ENCODE measurements at places on chromosomes 12 and 14.

- DNase-seq, result no peak
Measured at GRCh38 chr12:122491991-122492390, 8.7 kb downstream of the ZCCHC8 start.

GRCh38 chr14:99725774-99726537, 41.9 kb downstream of the CYP46A1 start:
- DNase-seq, result no peak

- no peak for DNase-seq
Measured at GRCh38 chr12:66331814-66332213, 29.5 kb downstream of the HELB start.

GRCh38 chr12:5451251-5451650, 19.3 kb downstream of the NTF3 start:
- no peak for DNase-seq

- no peak for DNase-seq
Measured at GRCh38 chr12:116456330-116457082, 102.7 kb upstream of the MAP1LC3B2 start.

- DNase-seq, result no peak
Measured at GRCh38 chr14:59961518-59962062, 41.6 kb downstream of the LRRC9 start.

DNA sequence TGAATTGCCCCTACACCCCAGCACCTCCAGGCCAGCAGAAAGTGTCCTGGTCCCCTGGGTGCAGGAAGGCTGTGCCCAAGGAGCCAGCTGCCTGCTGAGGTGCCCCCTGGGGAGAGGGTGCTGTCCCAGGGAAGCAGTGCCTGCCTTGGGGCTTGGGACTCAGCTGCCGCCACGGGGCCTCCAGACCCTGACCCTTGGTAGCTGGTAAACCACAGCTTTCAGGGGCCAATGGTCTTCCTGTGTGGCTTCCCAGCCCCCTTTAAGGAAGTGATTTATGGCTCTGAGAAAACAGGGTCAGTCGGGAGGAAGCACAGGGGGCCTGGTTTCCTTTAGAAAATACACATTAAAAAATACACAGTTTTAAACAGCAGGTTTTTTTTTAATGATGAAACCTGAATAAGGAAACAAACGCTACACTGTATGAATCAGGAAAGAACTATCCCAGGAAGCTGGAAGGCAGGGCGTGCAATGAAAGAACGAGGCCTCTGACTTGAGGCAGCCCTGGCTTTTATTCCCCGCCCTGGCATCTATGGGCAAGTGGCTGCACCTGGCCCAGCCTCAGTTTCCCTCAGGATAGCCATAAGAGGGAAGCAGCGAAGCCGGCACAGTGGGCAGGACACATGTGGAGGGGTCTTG, 40.6 kb upstream of the EML1 start:
- DNase-seq, result no peak

- no peak for DNase-seq
Measured at GRCh38 chr14:100034961-100035500, 30.2 kb upstream of the EVL start.

- peak; percentile 11 for DNase-seq
Measured at GRCh38 chr12:20376984-20377383, 8.6 kb downstream of the PDE3A start.

DNA sequence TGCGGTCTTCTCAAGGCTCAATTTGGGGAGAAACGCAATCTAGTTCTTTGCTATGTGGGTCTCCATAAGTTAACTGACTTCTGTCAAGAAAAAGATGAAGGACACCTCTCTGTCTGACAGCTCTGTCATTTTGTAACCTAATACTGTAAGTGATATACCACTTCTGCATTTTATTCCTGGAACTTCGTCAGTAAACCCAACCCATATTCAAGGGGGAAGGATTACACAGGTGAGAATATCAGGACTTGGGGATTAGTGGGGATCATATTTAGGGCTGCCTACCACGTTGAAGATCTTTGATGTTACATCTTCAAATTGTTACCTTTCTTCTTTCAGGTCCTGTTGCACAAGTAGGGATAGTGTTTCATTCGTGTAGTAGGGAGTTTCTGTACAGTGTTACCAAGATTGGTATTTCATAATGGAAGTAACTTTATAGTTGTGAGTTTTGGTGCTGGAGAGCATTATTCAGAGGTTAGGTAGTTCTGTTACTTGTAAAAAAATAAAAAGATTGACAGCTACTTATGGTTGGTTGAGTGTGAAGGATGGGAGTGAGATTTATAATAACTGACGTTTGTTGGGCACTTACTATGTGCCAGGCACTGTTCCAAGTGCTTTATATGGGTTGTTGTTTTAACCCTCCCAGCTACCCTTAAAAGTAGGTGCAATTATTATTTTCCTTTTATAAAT, 1.6 kb downstream of the TMEM260 start:
- DNase-seq, result peak; percentile 4

DNA sequence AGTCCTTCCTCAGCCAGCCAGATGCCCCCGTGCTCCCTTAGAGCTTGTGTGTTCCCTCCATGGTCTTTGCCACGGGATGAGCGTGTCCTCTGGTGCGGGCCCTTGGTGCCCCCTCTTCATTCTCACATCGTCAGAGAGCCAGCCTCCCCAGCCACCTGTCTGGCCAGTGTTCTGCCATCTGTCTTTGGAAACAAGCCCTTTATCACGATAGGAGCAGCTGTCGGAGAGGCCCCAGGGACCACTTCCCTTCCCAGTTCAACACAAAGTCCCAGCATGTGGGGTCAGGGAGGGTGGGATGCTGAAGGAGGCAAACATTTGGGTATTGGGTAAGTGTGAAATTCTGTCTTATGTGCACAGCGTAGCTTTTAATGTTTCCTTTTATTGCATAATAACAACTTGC, 44.5 kb downstream of the DYNC1H1 start:
- DNase-seq, result no peak

- no peak for DNase-seq
Measured at GRCh38 chr12:1360441-1361210, 233.8 kb downstream of the FBXL14 start.

GRCh38 chr14:97010491-97011160, 213.4 kb downstream of the VRK1 start:
- DNase-seq, result no peak

- no peak for DNase-seq
Measured at GRCh38 chr14:49582113-49582977, 3.8 kb downstream of the RPS29 start.

- peak; percentile 17 for DNase-seq
Measured at GRCh38 chr12:105204916-105205315, 31.1 kb downstream of the APPL2 start.

Measured in activated CD4-positive, alpha-beta T cell treated with anti-CD3 and anti-CD28 coated beads, Interleukin-10, Interleukin-2, amounts not matched to agents 100 ng/mL and 50 ng/mL, durations not matched to agents 16 hours and 8 hours (primary cell).